ENCODE measurements at places on chromosomes 7 and 10.

- peak; percentile 73 for DNase-seq
Observed at GRCh38 chr10:87818505-87819288, 671 bp upstream of the ATAD1 start.

DNA sequence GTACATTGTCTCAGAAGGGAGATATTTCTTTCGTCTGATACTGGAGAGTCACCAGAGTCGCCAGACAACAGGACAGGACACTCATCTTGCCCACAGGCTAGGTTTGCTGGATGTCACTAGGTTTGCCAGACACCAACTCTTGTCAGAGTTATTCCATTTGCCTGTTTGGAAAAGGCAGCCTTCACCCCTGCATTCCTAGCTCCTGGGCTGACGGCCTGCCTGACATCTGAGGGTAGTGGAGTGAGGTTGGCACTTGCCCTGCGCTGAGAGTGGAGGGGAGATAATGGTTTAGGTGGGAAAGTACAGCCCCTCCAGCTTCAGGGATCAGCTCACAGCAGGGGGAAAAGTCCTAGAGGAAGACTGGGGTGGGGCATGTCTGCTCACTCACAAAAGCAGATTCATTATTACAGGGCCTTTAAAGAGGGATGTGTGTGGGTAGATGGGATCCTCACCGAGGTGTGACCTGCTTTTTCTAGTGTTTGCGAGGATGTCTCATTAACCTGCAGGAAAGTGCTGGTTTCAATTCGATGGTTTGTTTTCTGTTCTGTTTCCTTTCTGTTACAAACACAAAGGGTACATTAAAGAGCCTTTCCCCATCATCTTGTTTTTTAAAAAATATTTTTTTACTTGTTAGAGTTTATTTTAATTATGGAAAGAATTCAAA is 79.3 kb upstream of the TNS3 start:
- no peak for DNase-seq

DNA sequence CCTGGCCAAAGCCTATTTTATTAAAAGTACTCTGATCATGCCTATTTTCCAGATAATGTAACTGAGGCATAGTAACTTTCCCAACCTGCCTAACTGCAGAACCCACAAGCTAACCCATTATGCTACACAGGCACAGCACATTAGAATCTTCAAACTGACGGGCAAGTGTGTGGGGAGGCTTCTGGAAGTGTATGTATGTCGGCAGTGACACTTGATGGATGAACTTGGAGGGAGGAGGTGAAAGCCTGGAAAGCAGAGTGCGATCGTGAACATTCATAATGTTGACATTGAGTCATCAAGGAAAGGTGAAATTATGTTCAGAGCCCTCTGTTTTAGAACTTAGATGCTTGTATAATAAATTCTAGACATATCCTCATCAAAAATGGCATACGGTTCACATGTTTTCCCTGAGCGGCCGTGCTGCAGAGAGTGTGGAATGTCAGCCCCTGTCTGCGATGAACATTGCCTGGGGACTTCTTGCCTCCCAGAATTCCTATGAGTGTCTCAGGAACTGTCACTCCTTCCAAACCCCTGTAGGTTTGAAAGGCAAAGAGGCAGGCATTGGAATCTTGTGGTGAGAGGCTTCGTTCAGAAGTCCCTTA is 102.4 kb downstream of the SLIT1 start:
- no peak for DNase-seq

GRCh38 chr7:150973571-150974451 is 4.3 kb downstream of the KCNH2 start:
- DNase-seq, result peak; percentile 33

DNA sequence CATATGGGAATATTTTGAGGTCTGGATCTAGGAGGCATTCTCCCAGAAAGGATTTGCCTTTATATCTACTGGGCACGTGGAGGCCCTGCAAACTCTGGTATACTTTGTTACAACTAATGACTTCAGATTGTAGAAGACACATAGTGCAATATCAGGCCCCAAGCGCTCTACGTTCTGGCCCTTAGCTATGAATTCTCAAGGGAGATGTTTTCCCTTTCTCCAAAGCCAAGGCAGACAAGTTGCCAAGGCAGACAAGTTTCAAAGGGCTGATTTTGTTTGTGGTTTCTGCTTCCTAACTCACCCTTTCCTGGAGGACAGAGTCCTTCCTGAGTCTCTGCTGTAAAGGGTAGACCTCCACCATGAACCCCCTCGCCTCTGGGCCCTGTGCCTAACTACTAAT is 99.4 kb upstream of the CTTNBP2 start:
- no peak for DNase-seq

GRCh38 chr7:22234227-22234626 is 122.7 kb downstream of the RAPGEF5 start:
- DNase-seq, result no peak

DNA sequence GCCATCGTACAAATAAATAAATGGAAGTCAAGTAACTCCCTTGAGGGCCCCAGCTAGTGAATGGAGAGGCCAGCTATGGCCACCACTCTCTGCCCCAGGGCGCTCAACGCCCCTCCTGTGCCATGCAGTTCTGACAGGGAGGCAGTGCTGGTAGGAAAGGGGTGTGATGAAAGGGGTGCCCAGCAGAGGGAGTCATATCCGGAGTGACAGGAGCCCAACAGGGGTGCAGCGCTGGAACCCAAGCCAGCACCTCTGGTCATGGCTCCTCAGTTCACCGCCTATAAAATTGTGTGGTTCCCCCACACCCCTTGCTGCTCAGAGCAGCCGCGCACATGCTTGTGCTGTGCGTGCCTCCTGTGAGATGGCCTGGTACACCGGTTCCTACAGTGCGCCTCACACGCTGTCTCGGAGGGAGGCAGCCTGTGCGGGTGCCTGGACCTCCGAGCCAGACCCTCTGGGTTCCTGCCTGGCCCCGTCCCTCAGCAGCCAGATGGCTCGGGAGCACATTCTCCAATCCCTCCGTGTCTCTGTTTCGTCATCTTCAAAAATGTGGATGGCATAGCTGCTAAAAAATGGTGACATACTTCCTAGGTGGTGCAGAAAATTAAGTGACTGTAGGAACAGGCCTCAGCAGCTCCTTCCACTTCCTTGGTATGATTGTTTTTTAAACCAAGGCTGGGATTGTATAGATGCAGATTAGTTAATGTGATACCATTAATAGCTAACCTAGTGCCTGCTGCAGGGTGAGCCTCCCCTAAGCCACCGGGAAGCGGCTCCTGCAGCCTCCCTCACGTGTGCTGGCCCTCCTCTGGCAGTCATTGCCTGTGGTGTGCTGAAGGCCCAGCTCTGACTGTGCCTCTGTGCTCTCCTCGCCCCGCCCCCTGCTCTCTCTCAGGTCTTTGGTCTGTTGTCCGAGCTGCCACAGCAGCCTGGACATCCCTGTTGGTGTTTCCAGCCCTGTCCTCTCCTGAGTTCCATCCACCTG is 125.8 kb downstream of the EGFR start:
- DNase-seq, result no peak

- no peak for DNase-seq
Observed at GRCh38 chr10:58588673-58589265, 76.1 kb downstream of the BICC1 start.

Data from CD4-positive, alpha-beta T cell treated with Interleukin-2 at 100 ng/mL for 4 hours (primary cell).